ENCODE measurements at places on chromosomes 2 and 18.

- no peak for DNase-seq
These were observed 43.2 kb downstream of the ATIC start for GRCh38 chr2:215354771-215355695.

DNA sequence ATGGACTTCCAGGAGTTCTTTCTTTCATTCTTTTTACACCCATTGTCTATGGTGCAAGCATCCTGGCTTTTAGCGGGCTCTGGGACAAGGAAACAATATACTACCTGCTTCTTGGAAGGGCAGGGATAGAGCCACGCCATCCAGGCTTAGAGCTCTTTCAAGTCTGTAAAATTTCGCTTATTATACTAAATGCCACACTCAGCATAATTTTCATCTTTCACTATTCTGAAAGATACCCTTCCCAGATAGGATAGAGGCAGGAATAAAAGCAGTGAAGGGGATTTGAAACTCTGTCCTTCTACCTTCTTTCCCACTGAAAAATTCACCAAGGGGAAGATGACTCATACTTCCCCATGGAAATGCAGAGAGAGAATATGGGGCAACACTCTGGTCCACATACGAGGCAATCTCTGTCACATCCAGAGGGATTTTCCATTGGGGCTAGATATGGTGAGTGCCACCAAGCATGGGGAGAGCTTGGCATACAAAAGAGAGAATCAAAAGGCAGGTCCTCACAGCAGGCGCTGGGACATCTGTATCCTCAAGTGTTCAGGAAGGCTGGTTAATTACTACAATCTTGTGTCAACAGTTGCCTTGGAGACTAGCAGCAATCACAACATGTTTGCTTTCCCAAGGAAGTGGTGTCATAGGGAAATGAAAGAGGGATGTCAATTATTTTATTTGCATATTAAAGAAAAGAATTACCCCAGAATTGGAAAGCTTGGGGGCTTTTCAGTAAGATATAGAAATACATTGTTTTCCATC is 127.6 kb downstream of the TDRD15 start:
- DNase-seq, result no peak

- no peak for DNase-seq
These were observed 39.6 kb downstream of the ASB1 start for GRCh38 chr2:238466243-238466756.

DNA sequence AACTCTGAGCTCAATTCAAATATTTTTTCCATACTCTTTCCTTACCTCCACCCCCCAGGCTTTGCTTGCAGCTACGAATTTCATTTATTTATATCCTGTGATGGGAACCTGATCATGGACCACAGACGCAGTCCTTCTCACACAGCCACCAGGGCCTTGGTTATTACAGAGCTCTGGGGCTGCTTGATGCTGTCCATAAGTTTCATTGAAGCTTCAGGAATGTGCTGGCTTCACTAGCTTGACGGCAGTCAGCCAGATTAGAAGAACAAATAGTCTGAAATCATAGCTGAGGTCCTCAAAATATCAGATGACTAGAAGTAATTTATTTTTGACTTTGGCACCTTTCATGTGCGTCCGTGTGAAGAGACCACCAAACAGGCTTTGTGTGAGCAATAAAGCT is 104.9 kb downstream of the VWA3B start:
- no peak for DNase-seq

- no peak for DNase-seq
These were observed 100.4 kb upstream of the REG3A start for GRCh38 chr2:79259959-79260358.

DNA sequence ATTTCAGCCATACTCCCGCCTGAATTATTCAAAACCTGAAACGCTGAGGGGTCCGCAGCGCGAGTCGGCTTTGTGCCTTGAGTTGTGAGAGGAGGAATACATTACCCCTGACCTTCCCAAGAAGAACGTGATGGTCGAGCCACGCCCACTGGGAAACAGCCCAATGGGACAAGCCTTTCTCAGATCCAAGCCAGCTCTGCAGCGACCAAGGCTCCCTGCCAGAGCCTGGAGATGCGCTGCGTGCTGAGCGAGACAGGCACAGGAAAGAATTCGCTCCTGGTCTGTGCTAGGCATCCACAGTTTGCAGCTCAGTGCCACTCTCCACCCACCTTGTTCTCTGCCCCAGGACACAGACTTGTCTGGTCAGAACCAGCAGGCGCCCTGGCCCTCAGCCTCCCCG is 74.1 kb upstream of the GLI2 start:
- peak; percentile 38 for DNase-seq

GRCh38 chr2:4995466-4995865 is 696.7 kb upstream of the SOX11 start:
- DNase-seq, result no peak

DNA sequence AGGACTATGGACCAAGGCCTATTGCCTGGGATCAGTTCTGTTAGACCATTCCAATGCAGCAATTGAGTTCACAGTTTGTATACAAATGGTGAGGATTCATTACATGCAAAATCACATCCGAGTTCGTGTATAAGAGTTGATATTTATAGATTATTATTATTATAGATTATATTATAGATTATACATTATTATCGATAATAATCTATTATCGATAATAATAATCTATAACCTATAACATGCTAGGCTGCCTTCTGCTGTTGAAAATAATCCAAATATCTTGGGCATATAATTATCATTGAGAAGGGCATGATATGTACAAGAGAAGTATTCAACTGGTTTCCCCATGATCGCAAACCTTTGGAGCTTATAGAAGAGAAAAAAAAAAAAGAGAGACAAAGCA is 135.7 kb downstream of the DPP4 start:
- DNase-seq, result no peak

DNA sequence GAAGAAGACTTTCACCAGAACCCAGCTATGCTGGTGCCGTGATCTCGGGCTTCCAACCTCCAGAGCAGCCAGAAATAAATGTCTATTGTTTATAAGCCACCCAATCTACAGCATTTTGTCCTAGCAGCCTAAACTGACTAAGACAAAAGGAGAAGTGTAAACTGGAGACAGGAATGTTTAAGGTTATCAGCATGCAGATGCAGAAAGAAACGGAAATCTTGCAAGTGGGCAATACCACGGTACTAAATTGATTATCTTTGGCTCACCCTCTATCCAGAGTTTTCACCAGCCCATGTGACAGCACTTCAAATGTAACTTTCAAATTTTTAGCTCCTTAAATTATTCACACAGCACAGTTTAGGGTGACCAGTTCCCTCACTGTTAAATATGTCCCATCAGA is 5.7 kb upstream of the CAPN14 start:
- no peak for DNase-seq

DNA sequence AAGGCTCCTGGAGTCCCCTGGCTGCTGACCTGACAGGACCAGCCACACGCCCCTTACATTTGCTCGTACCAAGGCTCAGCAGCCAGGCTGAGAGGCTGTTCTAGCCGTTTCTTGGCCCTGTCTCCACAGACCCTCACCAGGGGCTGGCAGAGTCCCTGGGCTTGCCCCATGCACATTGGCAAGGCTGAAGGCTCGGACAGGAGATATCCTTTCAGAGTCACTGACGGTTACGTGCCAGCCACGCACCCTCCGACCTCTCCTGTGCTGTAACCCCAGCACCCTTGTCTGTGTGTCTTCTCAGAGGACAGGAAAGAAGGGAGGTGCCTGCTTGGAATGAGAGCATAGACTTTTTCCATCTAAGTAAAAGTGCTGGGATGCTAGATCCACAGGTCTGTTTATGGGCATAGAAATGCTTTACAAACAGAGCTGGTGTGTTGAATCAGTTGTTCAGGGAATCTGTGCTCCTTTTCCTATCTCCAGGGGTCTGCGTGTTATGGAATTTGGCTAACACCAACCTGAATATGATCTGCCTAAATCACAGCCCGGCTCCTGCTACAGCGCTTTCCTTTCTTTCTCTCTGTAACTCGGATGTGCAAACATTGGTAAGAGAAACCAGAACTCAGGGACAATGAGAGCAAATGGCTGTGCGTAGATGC is 41.0 kb downstream of the COPS8 start:
- no peak for DNase-seq

DNA sequence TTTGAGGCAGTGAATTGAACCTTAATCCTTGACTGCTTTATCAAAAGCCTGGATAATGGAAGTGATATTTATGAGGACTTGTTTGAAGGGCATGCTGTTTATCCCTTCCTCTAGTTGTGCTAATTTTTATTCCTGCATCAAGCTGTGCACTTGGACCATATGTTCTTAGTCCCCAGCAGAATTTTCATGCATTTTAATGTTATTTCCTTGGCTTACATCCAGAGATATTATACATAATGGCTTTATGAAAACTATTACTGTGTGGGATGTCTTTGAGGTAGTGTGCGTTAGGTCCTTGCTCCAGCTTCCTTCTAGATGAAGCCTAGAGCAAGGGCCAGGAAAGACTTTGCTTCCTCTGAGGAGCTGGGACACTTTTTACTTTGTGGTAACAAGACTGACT is 378.4 kb downstream of the LPIN1 start:
- no peak for DNase-seq

GRCh38 chr2:12429779-12430406 is 286.8 kb upstream of the TRIB2 start:
- DNase-seq, result no peak

DNA sequence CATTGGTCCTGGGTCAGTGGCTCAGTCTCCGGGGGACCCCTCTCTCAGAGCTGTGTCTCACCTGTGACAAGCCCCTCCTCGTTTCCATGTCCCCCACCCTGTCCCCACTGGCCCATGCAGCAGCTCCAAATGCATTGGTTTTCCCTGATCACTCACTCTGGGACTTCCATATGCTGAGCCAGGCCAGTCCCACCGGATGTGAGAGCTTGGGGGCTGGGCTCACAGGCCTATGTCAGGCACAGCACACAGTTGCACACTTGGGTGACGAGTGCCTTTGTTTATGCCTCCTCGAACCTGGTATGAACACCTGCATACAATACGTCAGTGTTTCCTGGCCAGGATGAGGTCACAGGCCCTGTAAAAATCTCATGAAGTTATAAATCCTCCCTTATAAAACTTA is 232.5 kb downstream of the TFCP2L1 start:
- no peak for DNase-seq

DNA sequence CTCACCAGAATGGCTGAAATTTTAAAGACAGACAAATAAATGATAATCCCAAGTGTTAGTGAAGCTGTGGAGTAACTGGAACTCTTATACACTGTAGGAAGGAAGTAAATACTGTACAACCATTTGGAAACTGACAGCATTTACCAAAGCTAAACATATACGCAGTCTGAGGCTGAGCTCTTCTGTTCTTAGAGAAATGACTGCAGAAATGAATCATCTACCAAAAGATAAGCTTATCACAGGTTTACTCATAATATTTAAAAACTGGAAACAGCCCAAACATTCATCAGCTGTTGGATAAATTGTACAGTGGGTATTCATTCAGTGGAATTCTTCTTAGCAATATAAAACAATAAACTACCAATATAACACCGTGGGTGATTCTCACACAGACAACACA is 218.2 kb upstream of the RAB12 start:
- no peak for DNase-seq

GRCh38 chr2:39649511-39649910 is 16.2 kb upstream of the TMEM178A start:
- DNase-seq, result no peak

DNA sequence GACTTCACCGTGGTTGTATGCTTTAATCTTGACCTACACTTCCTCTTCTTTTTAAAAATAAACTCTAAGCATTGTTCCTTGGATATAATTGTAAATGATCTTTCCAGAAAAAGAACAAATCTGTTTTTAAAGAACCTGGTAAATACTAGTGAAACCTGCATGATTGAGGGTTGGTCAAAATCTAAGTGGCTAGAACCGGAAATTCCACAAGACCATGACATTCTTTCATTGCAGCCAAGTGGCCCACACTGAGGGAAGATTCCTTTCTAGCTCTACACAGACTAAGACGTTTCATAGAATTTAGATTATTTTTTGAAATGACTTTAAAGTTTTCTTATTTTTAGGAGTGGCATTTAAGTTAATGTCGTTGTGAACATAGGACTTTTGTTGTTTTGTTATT is 356.7 kb downstream of the NYAP2 start:
- DNase-seq, result no peak

DNA sequence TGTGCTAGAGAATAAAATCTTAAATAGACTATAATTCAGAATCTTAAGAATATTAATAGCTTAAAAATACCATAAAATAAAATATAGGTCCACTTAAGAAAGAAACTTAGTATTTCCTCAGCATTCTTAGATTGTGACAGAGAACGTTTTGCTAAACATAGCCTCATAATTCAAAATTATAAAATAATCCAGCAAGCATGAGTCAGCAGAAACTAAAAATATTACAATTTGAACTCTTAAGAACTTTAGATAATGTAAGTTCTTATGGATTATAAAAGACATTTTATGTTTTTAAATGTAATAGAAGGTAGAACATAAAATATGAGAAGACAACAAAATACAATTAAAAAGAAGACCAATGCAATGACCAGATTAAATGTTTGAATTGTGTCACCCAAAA is 164.5 kb upstream of the MC4R start:
- no peak for DNase-seq

- DNase-seq, result no peak
These were observed 315.0 kb downstream of the ALK start for GRCh38 chr2:29606104-29607037.

- no peak for DNase-seq
These were observed 17.2 kb upstream of the STPG4 start for GRCh38 chr2:47172156-47172921.

- DNase-seq, result no peak
These were observed 13.0 kb upstream of the DGKD start for GRCh38 chr2:233341296-233341695.

DNA sequence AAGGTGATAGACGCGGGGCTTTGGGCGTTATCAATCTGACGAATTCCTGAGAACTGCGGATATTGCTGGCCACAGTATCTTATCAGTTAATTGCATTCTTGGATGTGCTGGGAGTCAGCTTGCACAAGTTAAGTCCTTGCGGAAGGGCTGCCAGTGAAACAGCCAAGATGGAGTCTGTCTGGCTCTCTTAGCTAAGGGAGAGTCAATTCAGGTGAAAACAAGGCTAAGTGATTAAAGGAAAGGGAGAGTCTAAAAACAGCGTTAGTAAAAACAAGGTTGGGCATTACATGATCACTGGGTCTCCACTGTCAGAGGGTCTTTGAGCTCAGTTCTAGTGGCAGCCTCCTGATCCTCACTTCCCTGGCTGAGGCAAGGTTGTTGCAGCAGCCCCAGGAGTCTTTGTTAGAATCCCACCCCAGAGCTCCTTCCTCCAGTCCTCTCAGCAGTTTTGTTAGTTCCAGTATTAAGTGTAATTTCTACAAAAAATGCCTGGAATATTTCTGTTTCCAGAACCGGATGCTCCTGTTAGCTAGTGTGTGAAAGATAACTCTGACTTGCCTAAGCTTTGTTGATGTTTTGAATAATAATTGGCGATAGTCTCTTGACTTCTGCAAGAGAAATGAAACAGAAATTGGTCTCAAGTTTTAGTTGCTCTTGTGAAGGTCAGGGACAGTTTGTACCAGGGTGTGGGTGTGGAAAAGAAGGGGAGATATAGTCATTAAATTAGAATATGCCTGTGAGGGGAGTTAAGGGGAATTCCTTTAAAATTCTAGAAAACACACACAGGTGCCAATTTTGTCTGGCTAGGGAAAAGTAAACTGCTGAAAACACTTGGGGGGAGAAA is 10.6 kb downstream of the CFLAR start:
- DNase-seq, result no peak

Measured in hypothalamus (tissue), 51 donors.